RWPE2 (cell line): ENCODE measurements at places on chromosomes 2 and 18.

GRCh38 chr2:63840081-63840784 lies 1.5 kb upstream of the UGP2 start:
- no peak for DNase-seq

- no peak for DNase-seq
These were observed 1322.9 kb upstream of the TMEFF2 start for GRCh38 chr2:193517615-193518014.

GRCh38 chr2:20346565-20347381 lies 3.9 kb downstream of the PUM2 start:
- DNase-seq: no peak

GRCh38 chr2:85428343-85428881 lies 9.9 kb downstream of the SH2D6 start:
- DNase-seq: no peak

GRCh38 chr2:150296770-150297546 lies 190.5 kb downstream of the RND3 start:
- no peak for DNase-seq

- no peak for DNase-seq
These were observed 33.1 kb downstream of the KLHL29 start for GRCh38 chr2:23418056-23418455.

DNA sequence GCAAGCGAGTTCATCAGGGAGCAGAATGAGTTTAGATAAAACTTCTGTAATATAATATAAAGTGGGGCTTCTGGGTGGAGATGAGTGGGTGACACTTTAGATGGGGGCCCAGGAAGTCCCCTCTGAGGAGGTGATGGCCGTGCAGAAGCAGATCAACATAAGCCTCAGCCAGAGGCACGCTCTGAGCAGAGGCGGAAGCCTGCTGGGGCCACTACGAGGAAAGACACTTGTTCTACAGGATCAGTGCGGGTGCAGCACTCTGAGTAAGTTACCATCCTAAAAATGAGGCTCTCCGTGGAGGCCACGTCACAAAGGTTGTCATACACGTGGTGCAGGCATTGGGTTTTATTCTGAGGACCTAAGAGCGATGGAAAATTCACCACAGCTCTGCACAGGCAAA lies 22.3 kb downstream of the TMEM18 start:
- no peak for DNase-seq
